ENCODE measurements at places on chromosomes 7 and 10.

- no peak for DNase-seq
Observed at GRCh38 chr7:136925556-136925955, 57.1 kb downstream of the CHRM2 start.

DNA sequence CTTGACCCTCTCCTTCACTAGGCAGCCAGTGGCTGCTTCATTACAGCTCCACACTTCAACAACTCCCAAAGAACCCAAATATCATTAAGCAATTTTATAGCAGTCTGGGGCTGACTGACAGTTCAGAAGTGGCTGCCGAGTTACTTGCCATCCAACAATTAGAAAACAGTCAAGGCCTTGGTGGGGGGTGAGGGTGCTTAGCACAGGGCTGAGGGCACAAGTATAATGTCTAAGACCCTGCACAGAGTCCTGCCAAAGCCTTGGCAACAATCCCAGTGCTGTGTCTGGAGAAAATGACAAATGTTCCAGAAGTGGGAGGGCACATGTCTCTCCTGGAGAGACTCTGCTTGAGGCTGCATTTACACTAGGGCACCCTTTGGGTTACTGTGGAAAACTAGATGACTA lies 71.1 kb downstream of the CXCL12 start:
- DNase-seq = no peak

GRCh38 chr7:50681432-50682045 lies 101.2 kb downstream of the GRB10 start:
- DNase-seq = no peak

GRCh38 chr7:25259487-25260243 lies 31.4 kb upstream of the NPVF start:
- DNase-seq = peak; percentile 5

DNA sequence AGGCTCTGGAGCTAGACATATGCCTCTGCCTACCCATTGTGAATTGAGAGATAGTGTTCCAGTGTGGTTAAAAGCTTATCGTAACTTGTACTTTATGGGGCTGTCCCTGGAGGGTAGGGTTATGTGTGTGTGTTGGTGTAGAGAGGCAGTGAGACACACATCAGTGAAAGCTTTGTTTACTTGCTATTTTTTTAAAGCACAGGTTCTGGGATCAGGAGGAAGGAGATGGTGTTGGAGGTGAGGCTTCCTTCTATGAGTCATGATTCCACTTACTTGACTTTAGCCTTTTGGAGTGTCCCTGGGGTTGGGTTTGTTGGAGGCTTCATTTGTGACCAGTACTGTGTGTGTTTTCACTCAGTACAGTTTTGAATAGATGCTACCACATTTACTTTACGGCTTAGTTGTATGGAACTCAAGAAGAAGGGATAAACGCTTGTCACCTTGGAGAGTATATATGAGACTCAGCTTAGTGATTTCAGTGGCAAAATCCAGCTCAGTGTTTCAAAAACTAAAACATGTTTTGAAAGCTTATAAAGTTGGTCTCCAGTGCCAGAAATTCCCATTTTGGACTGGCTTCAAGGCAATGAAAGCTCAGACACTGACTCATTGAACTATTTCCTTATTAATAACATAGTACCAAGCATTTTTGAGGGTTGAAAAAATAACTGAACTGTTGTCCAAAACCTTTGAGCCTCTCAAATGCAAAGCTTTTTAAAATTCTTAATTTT lies 106.2 kb downstream of the PLXDC2 start:
- no peak for DNase-seq

- no peak for DNase-seq
Observed at GRCh38 chr10:88541116-88541626, 41.9 kb downstream of the RNLS start.

DNA sequence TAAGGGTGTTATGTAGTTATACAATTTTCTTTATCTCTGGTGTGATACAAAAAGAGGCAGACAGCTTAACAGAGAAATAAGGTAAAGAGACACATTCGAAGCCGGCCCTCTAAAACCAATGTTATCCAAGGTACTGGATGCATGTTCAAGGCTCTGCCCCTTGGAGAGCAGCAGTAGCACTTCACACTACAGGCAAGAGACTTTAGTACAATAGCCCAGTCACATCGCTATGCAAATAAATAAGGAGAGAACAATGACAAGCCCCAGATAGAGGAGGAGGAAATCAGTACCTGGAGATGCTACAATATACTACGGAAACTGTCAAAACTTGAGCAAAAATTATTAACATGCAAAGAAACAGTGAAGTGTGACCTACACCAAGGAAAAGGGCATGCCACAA lies 111.1 kb downstream of the ITGB1 start:
- no peak for DNase-seq

DNA sequence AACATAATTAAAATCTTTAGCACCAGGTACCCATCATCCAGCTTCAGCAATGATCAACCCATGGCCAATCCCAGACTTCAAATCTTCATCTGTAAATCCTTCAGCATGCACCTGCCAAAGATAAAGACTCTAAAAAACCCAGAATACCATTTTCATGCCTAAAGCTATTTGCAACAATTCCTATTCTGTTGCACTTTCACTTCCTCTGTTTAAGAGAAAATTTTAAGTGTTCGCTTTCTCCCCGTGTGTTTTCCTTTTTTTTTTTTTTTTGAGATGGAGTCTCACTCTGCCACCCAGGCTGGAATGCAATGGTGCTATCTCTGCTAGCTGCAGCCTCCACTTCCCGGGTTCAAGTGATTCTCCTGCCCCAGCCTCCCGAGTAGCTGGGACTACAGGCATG lies 31.8 kb upstream of the HTR5A start:
- DNase-seq = no peak

- DNase-seq = no peak
Observed at GRCh38 chr7:36038063-36038721, 114.9 kb upstream of the EEPD1 start.

- DNase-seq = peak; percentile 63
Observed at GRCh38 chr7:126696256-126697038, 556.3 kb downstream of the GRM8 start.

- DNase-seq = no peak
Observed at GRCh38 chr7:128073671-128074310, 42.6 kb upstream of the LRRC4 start.

GRCh38 chr10:81071087-81071796 lies 533.5 kb downstream of the SH2D4B start:
- no peak for DNase-seq

GRCh38 chr7:29285861-29286260 lies 91.3 kb downstream of the CHN2 start:
- DNase-seq = no peak

GRCh38 chr7:88314061-88314491 lies 7.4 kb upstream of the STEAP4 start:
- DNase-seq = no peak

DNA sequence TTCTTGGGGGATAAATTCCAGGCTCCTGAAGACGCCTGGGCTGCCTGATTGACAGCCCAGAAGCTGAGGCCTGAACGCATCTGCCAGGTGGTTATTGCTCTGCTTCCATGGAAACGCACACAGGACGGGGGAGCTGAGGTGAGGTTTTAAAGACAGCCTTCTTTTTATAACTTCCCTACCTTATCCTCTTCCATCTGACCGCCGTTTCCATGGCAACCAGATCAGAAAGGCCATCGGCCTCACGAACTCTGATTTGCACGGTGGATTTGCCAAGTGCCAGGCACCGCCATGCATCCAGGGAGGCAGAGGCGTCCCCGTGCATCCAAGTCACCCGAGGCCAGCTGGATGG lies 260.9 kb downstream of the ADARB2 start:
- no peak for DNase-seq

DNA sequence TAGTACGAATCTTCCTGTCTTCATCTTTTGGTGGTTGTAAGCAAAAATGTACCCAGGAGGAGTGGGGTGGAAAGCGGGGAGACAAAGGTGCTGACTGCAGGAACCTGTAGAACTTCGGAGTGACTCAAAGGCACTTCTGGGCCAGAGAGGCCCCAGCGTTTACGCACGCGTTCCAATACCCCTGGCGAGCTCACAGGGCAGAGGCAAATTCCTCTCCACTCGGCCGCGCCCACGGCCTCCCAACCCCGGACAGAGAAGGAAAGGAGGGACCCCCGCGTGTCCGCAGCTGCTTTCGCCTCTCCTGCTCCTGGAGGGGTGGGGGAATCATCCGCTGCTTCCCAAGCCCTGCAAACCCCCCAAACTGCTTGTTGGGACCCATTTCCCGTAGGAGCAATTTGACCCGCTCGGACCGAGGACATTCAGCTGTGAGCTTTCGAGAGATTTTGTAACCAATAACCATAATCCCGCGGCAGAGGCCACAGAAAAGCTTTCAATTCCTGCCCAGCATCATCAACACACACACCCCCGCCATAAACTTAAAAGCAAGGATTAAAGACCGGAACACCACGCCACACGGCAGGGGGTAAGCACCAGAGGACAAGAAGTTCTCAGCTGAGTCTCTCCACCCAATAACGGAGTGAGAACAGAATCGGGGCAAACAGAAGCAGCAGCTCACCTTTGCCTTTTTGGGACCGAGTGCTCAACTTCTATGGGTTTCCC lies 2.3 kb downstream of the IGF2BP3 start:
- DNase-seq = no peak

DNA sequence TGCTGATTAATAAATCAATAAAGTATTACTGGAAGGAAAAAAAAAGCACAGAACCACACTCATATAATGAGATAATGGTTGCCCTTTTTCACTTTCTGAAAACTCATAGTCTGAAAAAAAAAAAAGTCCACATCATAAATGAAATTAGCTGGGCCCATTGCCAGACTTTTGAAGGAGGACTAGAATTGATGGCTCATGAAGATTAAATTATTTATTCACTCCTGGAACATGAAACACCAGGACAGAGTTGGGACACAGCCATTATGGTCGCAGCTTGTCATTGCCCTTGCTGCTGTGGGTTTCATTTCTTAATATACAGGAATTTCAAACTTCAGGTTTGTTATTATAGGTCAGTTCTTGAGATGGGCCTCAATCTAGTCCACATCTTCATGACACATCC lies 91.9 kb downstream of the CNTNAP2 start:
- no peak for DNase-seq

- no peak for DNase-seq
Observed at GRCh38 chr7:99997545-99998137, 17.8 kb upstream of the ZKSCAN1 start.

GRCh38 chr7:36972140-36972518 lies 247.8 kb upstream of the AOAH start:
- no peak for DNase-seq

DNA sequence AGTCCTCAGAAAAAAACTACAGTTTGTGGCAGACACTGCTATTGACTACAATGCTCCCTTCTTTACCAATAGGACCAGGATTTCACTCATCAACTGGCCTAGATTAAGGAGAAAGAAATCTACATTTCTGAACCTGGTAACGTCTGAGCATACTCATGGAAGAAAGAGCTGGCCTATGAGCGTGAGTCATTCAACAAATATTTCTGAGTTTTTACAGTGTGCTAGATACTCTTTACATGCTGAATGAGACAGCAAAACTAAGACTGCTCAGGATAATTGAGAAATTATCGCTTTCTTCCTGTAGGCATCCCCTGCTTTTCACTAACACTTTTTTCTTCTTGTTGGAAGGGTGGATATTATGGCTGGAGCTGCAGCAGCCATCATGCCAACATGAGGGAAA lies 609.7 kb downstream of the TNS3 start:
- DNase-seq = no peak

- DNase-seq = no peak
Observed at GRCh38 chr10:75066271-75066670, 45.2 kb upstream of the SAMD8 start.

DNA sequence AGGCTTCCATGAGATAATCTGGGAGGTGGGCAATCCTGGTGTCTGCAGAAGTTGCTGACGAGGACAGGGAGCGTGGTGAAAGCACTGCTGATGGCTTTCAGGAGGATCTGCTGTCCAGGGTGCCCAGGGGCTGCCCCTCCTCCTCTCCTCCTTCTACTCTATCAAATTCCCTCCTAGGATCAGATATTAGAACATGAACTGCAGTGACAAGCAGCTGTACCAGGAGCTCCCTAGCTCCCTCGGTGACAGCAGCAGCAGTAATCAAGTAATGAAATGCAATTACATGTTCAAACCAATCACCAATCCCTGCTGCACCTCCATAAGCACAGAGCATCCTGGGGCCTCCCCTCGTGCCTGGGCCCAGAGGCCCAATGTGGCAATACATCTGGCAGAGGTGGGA lies 46.9 kb downstream of the GRID1 start:
- DNase-seq = no peak

DNA sequence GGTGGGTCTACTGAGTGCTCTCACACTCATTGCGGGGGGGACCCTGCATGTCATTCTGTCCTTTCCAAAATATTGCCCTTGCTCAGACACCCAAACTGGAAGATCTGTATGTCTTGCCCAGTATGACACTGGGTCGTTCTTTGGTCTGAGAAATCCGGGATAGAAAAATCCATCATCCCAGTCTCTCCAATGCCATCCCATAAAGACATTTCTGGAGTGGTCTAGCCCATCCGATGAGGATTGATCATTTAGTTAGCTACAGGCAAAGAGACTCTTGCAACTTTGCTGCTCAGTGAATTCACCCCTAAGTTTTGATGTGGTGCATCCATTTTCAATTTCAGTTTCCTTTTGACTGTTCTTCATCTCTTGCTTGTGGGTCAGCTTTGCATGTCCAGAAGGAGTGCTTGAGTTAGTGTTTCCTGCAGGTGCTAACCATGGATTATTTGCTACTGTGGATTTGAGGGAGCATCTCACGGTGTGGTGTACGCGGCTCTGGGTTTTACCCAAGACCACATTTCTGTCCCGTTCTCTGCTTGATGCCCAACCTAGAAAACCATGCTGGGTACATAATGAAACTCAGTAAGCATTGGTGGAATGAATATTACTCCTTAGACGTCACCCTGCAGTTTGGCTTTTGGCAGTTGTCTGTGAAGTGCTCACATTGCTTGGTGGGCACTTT lies 247.0 kb upstream of the MKI67 start:
- DNase-seq = no peak

Measured in NCI-H524 treated with DMSO at 0.1 percent for 48 hours (cell line).